ENCODE measurements at places on chromosomes 11 and 22. TPM values are rescaled to one million over a fixed set of nuclear protein-coding genes. Genes with fewer than 3 reads are reported as not detected.

The CARD18 gene
- not detected for total RNA-seq

GRCh38 chr22:45869340-45869847 lies 107.6 kb downstream of the WNT7B start:
- no peak for DNase-seq

GRCh38 chr11:69210310-69211035 lies 54.7 kb downstream of the SMIM38 start:
- DNase-seq: no peak

GRCh38 chr22:20782596-20783299 lies 8.8 kb downstream of the SERPIND1 start:
- no peak for DNase-seq

DNA sequence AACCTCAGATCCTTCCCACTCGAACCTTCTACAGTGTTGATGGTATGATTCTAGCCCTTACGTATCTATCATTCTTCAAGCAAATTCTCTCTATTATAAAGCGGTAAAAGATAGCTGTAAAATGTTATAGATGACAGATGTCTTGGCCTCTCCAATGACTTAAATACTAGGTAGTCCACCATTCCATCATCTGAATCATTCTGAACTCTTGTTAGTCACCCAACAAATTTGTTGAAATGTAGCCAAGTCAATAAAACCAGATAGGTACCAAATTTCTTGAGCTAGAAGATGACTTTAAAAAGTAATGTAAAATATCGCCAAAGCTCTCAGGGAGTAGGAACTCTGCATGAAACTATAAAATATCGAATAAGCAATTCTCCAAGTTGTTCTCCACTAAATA lies 32.6 kb upstream of the PICALM start:
- DNase-seq: no peak
